ENCODE measurements at places on chromosomes 2 and 18.

- DNase-seq = no peak
Measured at GRCh38 chr18:63106727-63107126, 212.8 kb downstream of the BCL2 start.

DNA sequence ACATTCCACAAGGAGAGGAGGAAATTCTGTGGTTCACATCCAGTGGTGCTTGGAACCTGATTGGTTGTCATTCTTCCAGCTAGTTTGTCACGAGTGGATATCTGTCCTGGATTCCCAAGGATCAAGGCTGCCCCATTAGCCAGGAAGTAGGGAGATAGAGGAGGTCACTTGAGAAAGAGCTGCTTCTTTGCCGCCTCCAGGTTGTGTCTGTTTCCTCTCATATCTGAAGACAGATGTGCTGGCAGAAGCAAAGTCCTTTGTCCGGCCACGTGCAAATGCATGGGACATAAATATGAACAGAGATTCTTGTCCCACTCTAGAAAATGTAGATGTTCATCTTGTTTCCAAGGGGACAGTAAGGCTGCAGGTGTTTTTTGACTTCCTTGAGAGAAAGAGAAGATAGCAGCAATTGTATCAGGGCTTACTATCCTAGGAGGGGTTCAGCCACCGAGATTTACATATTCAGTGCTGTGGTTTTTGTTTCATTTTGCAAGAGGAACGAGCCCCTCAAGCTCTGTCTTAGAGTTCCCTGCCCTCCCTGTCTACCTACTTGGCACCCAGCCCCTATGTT is 174.4 kb downstream of the RPIA start:
- no peak for DNase-seq

DNA sequence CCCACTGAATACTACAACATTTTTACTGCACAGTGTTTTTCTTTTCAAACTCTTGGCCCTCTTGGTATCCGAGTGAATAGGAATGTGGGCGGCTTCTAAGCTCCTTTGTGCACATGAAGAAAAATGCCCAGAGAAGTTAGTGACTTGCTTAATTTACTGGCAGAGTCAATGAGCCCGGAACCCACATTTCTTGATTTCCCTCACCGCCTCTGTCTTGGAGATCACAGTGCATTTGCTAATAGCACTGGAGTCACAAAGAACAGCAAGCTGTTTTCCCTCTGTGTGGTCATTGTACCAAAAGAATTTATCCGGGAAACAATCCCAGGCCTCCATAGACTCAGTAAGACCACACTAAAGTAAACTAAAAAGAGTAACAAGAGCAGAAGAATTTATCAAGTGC is 18.9 kb downstream of the STON1 start:
- no peak for DNase-seq

- DNase-seq = no peak
Measured at GRCh38 chr2:134312482-134312881, 58.6 kb downstream of the MGAT5 start.

GRCh38 chr2:48127612-48128191 is 221.4 kb upstream of the FBXO11 start:
- no peak for DNase-seq

DNA sequence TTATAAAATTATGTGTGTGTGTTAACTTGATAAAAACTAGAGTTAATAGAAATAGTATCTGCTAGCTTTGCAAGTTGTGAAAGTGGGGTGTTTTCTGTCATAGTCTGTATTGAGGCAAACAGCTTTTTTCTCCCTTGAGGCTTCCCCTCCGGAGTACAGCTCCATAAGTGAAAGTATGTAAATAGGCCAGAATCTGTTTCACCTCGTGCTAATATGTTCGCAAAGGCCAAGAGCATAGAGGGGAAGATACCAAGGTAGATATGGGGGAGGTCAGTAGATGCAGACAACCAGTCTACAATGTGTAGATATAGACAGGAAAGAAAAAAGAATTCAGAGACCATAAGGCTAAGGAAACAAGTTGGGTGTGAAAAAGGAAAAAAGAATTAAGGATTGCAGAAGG is 72.9 kb downstream of the PTRHD1 start:
- no peak for DNase-seq

GRCh38 chr18:35620765-35621164 is 39.2 kb downstream of the GALNT1 start:
- DNase-seq = no peak

DNA sequence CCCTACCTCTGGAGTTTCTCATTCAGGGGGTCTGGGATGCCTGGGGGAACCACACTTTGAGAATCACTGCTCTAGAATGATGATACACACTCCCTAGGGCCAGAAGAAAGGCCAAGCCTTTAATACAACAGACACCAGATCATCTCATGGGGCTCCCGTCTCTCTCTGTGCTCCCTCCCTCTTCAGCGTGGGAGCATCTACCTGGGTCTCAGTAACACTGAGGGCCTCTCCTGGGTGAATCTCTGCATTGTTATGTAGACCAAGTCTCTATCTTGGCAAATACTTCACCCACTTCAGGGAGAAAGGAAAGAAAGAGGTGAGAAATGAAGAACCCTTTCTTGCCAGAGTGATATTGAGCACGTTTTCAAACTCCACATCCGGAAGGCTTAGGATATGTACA is 146.8 kb upstream of the MSH6 start:
- DNase-seq = no peak

DNA sequence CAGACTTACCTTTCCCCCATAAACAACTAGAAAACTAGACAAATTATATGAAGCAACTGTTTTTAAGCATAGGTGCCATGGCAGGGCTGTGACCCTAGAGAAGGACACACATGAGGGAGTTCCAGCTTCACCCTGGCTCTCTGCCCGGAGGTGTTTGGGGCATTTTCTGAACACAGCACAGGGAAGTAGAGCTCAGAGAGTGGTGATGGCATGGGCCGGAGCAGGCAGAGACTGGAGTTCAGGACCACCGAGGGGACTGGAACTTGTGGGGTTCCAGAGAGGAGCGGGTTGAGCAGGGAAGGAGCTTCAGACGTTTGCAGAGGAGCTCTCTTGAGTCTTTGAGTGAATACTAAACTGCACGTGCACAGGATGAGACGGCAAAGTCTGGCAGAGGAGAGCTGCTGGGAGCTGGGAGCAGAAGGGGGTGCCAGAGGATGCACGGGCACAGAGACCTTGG is 26.5 kb upstream of the KLF11 start:
- no peak for DNase-seq

DNA sequence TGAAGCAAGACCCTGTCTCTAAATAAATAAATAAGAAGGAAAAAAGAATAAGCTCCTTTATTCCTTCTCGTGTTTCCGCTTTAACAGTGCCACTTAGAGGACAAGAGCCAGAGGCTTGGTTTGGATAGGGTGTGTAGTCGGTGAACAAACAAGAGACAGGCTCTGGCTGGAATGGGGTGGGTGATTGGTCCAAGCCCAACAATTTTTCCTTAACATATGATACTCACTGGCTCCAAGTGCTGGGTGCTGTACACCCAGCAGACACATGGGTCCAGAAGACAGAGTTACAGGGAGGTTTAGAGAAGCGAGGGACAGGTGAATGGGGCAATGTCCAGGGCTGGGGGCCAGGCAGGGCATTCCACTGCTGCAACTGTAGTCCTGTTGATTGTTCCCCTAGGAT is 77.8 kb downstream of the NCAPH start:
- no peak for DNase-seq

DNA sequence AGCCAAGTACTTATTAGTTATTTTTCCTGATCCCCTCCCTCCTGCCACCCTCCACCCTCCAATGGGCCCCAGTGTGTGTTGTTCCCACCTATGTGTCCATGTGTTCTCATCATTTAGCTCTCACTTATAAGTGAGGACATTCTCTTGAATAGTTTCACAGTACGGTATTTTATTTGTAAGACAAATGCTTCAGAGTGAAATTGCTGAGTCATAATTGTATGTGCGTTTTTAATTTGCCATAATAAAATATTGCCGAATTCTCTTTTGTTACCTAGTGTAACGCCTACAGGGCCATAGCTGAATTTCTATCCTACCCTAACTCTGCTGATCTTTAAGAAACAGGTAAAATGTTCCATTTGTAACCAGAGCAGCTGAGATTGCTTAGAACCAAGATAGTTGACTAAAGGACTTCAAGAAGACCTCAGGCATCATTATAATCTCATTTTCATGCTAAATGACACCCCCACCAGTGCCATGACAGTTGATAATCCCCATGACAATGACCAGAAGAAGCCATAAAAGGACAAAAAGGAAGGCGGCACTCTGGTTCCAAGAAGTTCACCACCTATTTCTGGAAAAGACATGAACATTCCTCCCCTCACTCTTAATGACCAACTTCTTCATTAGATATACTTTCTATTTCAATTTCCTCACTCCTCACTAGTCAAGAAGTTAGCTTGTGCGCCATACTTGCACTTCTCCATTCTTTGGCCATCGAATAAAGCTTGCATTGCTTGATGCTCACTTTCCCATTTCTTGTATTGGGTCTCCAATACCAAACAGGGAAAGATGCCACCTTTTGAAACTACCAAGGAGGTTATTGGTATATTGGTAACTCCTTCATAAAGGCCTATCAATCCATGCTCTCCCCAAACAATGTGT is 18.4 kb downstream of the SCN9A start:
- DNase-seq = no peak

- no peak for DNase-seq
Measured at GRCh38 chr2:37552339-37552738, 119.1 kb downstream of the CDC42EP3 start.

- DNase-seq = no peak
Measured at GRCh38 chr2:130744287-130745117, 10.8 kb upstream of the AMER3 start.

- DNase-seq = no peak
Measured at GRCh38 chr2:57044931-57045635, 861.3 kb downstream of the CCDC85A start.

- no peak for DNase-seq
Measured at GRCh38 chr2:132984731-132985130, 314.7 kb upstream of the LYPD1 start.

GRCh38 chr2:217151509-217152206 is 291.8 kb upstream of the TNP1 start:
- DNase-seq = no peak

GRCh38 chr2:225766431-225766830 is 366.9 kb downstream of the NYAP2 start:
- DNase-seq = no peak

GRCh38 chr18:47719096-47719780 is 211.2 kb downstream of the SMAD2 start:
- DNase-seq = no peak

- no peak for DNase-seq
Measured at GRCh38 chr18:57433934-57434535, 1.1 kb upstream of the ONECUT2 start.

- no peak for DNase-seq
Measured at GRCh38 chr2:213733893-213734292, 449.6 kb downstream of the SPAG16 start.

DNA sequence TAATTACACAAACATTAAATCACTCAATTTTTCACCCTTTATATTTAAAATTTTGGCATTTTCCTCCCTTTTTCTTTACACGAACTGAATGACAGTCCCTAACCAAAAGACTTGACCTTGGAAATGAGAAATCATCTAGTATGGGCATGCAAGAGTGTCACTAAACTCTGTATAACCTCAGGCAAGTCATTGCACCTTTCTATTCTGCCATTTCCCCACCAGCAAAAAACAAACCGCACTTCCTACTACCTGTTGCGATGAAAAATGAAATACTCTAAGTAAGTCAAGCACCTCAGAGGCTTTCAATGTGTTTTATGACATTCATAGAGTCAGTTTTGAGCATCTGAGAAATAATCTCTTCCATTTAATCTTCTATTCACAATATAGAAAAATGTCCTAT is 44.1 kb downstream of the ANKRD44 start:
- DNase-seq = no peak

DNA sequence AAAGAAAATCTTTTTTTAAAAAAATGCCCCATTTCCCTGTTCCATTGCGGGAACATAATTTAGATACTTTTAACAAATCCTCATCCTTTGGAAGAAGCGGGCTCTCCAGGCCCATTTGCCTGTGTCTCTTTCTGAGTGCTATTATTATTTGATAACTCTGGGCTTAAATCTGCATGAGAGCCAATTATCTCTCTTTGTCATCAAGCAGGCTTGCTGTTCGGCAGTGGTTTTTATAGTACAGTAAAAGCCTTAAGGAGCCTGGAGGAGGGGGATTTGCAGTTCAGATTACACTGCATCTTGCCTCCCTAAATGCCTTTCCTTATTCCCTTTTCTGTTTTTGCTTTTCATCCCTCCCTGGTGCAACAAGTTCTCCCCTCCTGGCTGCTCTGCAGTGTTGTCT is 50.6 kb downstream of the CELF4 start:
- no peak for DNase-seq

- DNase-seq = no peak
Measured at GRCh38 chr2:169509298-169509885, at the start of gene KLHL41. Gene KLHL41 (plus strand): TSS chr2:169509702. CDS start chr2:169509779, 77 bp downstream.

GRCh38 chr2:69848186-69848790 is 18.8 kb downstream of the GMCL1 start:
- DNase-seq = no peak

GRCh38 chr2:2950403-2950952 is 427.1 kb downstream of the EIPR1 start:
- no peak for DNase-seq

GRCh38 chr2:71746946-71747501 is 293.7 kb downstream of the DYSF start:
- DNase-seq = no peak

DNA sequence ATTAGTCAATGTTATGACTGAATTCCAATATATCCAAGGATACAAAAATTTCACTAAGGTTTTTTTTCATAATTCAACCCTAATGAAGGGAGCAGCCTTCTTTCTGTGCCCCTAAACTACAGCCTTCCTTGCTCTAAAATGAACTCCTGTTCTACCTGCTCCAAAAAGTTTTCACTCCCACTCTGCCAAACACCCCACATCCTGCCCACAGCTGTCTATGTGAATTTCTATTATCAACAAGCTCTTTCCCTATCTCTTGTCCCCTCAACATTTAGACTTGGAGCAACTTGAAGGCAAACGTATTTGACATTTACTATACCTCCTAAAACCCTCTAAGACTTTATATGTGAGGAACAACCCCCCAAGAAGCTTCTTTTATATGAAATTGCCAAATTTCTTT is 2.5 kb downstream of the STAT4 start:
- DNase-seq = no peak

- DNase-seq = no peak
Measured at GRCh38 chr18:74213429-74213828, 65.1 kb downstream of the TIMM21 start.

DNA sequence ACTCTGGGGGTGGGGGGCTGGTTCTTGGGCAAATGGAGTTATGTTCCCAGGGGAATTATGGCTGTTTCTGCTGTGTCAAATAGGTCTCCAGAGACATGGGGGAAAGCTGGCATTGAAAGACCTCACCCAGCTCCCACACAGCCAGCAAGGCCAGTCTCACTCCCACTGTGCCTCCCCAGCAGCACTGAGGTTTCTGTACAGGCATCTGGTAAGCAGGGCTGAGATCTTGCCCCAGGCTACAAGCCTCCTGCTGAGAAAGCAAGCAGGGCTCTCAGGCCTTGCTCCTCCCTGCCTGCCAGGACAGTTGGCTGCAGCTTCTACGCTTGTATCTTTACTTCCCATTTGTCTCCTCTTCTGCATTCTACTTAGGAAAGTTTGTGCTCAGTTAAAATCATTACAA is 50.5 kb upstream of the FHOD3 start:
- DNase-seq = no peak

Data from stimulated activated CD8-positive, alpha-beta memory T cell treated with anti-CD3 and anti-CD28 coated beads, Interleukin-4, amount 100 ng/mL, for 48 hours (primary cell).